ENCODE measurements at places on chromosomes 13 and 19.

DNA sequence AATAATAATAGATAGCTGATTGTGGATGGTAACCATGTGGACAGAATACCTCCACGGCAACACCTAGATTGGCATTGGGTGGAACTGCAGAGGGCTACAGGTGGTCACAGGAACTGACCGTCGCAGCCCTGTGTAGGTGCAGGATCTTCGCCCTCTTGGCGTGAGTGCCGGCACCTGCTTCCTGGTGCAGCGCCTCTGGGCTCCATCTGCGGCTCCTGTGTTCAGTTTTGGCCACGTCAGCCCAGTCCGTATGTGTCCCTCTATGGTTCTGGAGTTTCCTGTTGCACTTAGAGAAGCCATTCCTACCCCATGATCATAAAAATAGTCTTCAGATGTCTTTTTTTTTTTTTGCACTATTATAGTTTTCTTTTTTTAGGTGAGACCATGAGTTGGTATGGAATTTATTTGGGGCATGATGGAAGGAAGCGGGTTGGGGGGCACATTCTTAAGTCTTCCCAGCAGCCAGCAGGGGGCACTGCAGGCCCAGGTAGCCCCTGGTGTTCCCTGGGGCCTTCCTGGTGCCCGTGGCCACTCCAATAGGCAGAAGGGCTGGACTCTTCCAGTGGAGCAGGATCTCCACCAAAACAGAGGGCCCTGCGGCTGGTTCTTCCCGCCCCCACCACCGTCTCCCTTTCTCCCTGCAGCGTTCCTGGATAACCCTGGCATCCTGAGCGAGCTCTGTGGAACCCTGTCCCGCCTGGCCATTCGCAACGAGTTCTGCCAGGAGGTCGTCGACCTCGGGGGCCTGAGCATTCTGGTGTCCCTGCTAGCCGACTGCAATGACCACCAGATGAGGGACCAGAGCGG is 10.1 kb upstream of the SLC25A42 start:
- peak; percentile 52 for DNase-seq

GRCh38 chr19:33163481-33163880 is 30.6 kb upstream of the LRP3 start:
- no peak for DNase-seq

DNA sequence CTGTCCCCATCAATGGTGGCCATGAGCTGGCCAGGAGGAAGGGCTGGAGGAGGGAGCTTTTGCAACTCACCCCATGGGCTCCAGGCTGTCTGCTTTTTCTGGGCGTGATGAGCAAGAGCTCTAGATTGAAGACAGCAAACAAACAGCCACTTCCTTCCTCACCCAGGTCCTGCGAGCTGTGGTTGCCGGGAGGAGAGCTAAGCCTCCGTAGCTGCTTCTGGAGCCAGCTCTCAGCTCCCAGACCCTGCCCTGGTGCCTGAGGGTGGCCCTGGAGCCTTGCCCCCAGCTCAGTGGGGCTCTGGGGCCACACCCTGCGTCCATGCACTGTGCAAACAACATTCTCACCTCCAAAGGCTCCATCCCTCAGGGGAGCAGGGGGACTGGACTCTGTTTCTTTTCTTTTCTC is 6.2 kb downstream of the MYO1F start:
- peak; percentile 52 for DNase-seq

GRCh38 chr13:85737952-85738351 is 61.3 kb downstream of the SLITRK6 start:
- DNase-seq = no peak

DNA sequence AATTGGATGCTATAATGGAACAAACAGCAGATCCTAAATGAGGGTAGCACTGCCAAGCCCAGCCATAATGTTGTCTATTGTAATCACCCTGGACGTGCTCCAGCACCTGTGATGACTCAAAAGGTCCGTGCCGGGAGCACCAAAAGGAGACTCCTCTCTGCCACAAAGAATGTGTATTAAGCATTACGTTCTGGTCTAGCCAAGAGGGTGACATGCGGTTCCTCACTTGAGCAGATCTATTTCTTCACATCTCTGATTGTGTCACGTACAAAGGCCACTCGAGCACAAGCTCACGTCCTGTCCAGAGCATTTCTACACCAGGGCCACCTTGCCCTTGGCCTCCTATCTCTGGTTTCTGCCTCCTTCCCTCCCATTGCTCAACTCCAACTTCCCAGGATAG is 219.9 kb upstream of the IRS2 start:
- DNase-seq = no peak

DNA sequence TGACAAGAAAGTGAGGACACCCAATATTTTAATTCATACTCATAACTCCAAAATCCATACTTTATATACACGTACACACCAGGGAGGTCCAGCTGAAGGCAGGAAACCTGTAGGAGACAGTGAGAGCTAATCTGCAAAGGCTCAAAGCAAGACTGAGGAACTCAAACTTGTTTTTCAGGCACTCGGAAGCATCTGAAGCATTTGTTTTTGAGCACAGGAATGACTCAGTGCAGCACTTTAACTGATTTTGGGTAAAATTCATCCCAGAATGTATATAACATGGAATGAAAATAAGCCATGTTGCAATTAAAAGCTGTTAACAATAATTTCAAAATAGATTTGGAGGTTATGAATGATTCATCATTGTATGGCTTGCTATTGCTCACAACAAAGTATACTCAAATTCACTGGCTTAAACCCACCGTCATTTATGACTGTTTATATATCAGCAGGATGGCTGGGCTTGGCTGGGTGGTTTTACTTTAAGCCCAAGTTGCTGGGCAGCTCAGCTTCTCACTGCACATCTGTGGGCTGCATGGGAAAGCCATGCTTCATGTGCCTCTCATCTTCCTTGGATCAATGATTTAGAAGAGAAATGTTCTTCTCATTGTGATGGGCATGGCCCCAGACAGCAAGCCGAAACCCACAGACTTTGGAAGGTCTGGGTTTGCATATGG is 177.0 kb downstream of the RFC3 start:
- DNase-seq = no peak

DNA sequence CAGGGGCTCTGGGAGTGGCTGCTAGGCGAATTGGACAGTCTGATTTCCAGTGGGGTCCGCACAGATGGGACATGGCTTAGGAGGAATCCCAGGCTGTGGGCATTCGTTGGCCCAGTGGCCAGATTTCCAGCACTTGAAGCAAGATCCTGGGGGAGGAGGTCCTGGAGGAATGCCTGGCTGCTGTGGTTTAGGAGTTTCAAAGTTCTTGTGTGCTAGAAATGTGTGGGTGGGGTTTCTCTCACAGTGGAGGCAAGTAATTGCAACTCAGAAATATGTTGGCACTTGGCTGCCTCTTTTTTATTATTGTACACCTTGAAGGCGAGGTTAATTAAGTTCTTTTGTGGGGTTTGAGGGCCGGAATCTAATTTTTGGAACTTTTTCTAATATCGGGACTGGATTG is 17.1 kb downstream of the IGFL3 start:
- DNase-seq = no peak

- DNase-seq = no peak
These were observed 11.4 kb upstream of the USP12 start for GRCh38 chr13:27182844-27183497.

DNA sequence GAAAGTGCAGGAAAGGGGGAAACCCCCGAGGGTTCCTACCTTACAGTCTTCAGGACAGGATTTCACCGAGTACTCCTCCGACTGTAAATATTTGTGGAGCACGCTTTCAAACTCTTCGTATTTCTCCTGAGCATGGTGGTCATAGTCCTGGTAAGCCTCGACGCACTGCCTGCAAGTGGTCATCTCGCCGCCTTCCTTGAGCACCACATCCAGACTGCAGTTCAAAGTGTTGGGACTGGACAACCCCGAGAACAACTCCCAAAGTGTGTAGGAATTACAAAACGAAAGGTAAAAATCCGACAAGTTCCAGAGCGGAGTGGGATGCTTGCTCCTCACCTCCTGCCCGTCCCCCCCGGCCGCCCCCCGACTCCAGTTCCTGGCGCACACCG is 349.7 kb downstream of the LIG4 start:
- no peak for DNase-seq

GRCh38 chr19:42081584-42082203 is 5.7 kb downstream of the ZNF574 start:
- no peak for DNase-seq

DNA sequence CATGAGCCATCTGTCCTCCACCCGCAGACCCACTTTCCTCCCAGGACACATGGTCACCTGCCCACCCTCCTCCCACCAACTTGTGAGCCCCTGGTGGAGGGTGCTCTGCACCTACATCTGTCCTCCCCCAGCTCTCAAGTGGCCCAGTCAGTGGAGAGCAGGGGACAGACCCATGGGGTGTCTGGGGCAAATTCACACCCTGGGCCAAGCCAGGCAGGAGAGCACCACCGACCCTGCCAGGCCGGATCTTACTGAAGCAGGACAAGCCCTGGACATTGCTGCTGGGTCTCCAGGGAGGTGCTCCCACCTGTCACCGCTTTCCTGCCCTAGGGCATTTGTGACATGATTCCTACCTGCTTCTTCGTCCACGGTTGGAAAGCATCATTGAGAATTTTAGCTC is 221.6 kb downstream of the TUBA3C start:
- DNase-seq = no peak

GRCh38 chr13:29887030-29887557 is 36.7 kb upstream of the UBL3 start:
- DNase-seq = no peak

- DNase-seq = no peak
These were observed 22.5 kb downstream of the C13orf46 start for GRCh38 chr13:113951246-113951999.

GRCh38 chr13:79779761-79780160 is 298.8 kb downstream of the NDFIP2 start:
- DNase-seq = no peak

GRCh38 chr13:97879646-97880310 is 73.7 kb upstream of the IPO5 start:
- DNase-seq = no peak

DNA sequence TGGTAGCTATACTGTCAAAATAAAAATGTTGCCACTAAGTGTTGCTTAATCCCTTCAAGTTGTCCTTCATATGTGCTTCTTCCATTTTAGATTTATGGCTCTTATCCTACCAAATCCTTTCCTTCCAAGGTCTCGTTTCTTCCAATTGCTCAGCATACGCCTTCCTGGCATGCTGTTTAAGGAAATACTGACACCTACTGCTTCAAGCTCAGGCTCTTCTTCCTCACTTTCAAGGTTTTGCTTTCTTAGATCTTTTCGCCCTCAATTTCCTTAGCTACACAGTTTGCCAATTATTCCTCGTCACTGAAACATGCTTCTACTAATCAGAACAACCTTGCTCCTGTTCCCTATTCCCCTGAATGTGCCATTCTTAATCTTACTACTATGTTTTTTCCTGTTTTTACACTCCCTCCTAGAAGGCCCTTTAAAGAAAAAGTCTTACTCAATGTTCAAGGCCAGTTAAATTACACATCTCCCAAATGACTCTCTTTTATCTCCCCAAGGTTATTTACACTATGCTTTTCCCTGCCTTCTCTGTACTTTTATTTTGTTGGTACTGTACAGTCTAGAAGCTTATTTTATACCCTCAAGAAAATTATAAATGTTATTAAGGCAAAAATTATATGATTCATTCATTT is 343.1 kb downstream of the MZT1 start:
- DNase-seq = no peak

DNA sequence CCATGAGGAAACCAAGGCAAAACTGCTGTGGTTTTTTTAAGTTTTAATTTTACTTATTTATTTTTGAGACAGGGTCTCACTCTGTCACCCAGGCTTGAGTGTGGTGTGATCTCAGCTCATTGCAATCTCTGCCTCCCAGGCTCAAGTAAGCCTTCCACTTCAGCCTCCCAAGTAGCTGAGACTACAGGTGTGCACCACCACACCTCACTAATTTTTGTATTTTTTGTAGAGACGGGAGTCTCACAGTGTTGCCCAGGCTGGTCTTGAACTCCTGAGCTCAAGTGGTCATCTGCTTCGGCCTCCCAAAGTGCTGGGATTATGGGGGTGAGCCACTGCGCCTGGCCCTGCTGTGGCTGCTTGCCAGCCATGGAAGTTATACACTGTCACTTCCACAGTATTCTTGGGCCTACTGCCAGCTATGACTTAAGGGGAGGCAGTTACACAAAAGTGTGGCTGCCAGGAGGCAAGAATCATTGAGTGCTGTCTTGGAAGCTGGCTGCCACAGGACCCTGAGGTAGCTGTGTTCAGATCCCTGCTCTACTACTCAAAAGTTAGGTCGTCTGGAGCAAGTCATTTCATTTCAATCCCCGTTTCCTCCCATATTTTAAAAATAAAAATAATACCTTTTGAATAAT is 12.7 kb downstream of the FARP1 start:
- no peak for DNase-seq

DNA sequence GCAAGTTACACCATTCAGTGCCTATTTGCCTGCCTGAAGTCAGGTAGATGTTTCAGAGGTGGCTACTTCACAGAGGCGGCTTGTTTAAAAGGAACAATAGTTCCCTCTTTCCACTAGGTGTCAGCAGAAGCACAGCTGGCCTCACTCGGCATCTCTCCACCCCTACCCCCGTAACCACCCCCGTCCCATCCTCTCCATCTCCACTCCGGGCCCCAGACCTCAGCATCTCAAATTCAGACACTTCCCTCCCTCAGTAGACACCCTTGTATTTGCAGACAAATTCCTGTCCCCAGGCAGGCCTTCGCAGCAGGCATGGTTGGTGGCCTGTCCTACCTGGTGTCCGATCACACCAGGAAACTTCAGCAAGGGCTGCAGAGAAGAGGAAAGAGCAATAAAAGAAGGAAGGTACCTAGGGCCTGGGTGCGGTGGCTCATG is 9.1 kb upstream of the DPP9 start:
- peak; percentile 21 for DNase-seq

- DNase-seq = no peak
These were observed 394.3 kb upstream of the HTR2A start for GRCh38 chr13:47291107-47291656.

- DNase-seq = no peak
These were observed 9.5 kb upstream of the URAD start for GRCh38 chr13:27997904-27998522.

DNA sequence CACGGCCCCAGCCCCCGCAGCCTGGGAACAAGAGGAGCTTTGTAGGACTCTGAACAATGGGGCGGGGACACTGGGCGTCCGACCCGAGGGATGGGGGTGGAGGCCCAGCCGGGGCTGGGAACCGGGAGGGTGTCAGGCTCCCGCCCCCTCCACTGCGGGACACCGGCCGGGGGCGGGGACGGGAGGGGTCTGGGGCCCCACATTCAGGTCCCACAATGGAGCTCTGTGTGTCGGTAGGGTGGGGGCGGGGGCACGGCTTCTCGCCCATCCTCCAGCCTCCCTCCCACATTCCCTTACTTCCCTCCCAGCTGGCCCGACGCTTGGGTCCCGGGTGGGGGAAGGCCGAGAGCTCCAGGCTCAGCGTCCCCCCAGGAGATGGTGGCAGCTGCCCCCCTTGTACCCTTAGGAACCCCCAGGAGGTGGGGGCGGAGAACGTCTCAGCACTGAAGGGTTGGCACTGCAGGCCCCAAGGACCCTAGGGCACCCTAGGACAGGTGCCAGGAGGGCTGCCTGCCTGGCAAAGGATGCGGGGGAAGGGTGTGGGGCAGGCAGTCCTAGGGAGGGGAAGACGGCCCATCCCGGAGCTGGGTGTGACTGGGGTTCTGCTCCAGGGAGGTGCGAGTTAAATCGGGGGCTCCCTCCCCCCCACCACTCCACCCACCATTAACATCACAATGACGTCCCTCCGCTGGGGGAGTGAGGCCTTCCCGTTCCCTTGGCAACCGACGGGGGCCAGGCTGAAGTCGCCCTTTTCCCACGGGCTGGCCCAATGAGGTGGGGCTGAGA is 5.3 kb downstream of the TTYH1 start:
- no peak for DNase-seq

- DNase-seq = no peak
These were observed 673 bp downstream of the IFNL4 start for GRCh38 chr19:39247701-39248664.
